ENCODE measurements at places on chromosomes 11 and 22.

GRCh38 chr11:81569999-81570398 lies 1163.7 kb downstream of the FAM181B start:
- DNase-seq = no peak

DNA sequence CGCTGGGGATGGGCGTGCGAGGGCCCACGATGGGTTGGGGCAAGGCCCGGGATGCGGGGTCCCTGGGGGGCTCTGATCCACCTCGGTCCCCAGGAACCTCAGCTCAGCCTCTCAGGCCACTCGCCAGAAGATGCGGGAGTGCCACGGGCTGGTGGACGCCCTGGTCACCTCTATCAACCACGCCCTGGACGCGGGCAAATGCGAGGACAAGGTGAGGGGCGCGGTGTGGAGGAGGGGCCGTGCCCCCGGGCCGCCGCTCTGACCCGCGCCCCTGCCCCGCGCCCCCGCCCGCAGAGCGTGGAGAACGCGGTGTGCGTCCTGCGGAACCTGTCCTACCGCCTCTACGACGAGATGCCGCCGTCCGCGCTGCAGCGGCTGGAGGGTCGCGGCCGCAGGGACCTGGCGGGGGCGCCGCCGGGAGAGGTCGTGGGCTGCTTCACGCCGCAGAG lies 6.3 kb downstream of the PKP3 start:
- DNase-seq = no peak

DNA sequence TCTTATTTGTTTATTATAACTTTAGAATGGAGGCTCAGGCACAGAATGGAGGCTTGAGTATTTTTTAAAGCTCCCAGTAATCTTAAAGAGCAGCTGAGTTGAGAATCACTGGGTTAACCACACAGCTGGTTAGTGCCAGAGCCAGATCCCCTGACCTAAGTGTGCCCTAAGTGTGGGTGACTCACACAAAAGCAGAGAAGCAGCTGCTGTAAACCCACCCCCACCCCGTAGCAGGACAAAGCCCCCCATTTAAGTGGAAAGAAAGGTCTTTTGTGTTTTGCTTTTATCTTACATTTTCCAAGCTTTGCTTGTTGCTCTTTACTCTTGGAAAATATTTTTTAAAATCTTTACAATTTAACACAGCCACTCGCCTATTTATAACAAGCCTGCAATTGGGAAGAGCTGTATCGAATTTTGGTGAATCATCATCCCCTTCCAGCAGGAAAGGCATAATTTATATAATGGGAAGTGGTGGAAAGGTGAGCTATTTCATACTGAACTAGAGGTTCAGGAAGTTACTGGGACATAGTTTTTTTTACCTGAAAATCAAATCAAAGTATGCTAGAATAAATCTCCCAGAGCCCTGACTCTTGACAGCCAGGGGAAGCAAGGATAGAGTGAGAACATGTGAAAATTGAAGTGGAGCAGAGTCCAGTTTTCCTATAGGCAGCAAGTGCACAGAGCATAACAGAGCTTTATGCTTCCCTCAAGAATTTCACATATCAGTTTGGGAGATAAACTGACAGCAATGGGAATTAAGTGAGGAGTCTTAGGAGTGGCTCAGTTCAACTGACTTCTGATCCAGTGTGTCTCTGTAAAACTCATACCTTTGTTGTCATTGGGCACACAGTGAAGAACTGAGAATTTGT lies 405.7 kb downstream of the AASDHPPT start:
- no peak for DNase-seq

DNA sequence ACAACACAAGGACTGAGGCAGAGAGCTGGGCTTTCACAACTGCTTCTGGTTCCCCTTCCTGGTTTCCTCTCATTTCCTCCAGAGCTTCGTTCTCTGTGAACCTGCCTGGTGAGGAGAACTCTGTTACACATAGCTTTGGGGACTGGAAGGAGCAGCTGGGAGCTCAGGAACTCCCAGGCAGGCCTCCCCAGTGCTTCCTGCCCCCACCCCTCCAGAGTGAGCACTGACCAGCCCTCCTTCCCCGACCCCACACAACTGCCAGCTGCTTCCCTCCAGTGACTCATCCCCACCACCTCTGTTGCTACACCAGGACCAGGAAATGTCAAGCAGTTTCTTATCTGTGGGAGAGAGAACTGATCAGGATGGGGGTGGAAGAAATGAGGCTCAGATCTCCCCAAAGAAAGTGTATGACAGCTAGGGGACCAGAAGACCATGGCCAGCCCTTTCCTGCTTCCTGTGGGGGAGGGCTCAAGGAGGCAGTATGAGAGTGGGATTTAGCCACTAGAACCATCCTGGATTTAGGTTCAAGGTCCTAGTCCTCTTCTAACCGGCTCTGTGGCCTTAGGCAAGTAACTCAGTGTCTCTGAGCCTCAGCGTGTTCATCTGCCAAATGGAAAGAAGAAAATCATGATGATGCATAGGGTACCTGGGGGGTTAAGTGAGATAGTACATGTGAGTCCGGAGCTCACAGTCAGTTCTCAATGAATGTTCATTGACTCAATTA lies 4.5 kb upstream of the TP53I11 start:
- no peak for DNase-seq

- DNase-seq = no peak
Measured at GRCh38 chr11:70174547-70175235, 28.4 kb upstream of the FADD start.

GRCh38 chr22:23107487-23108248 lies 34.1 kb downstream of the RSPH14 start:
- no peak for DNase-seq

DNA sequence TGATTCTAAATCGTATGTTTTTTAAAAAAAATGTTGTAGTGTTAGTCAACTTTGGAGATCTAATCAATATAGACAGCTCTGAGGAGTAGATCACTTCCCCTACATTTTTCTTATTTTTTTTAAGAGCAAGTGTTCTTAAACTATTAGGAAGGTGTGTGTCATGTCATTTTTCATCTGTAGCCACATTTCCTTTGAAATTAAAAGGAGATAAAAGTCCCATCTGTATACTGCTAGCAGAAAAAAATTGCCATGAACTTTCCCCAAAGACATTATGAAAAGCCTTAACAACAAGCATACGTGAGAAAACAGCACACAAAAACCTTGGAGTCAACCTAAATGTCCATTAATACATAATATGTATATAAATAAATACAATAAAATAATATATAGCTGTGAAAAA lies 286.6 kb downstream of the ETS1 start:
- no peak for DNase-seq

DNA sequence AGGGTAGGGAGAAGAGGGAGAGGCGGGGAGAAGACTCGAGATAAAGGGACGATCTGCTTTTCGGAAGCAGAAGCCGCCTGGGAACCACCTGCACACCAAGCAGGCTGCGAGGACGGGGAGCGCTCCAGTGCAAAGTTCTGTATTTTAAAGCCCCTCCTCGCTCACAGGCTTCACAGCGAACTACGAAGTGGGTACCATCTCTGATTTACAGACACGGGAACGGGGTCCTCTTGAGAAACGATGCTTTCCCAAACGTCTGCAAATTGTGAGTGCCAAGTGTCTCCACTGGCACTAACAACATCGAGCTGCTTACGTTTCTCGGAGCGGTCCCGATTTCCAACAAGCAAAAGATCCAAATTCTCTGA lies 700 bp upstream of the STX3 start:
- DNase-seq = no peak

DNA sequence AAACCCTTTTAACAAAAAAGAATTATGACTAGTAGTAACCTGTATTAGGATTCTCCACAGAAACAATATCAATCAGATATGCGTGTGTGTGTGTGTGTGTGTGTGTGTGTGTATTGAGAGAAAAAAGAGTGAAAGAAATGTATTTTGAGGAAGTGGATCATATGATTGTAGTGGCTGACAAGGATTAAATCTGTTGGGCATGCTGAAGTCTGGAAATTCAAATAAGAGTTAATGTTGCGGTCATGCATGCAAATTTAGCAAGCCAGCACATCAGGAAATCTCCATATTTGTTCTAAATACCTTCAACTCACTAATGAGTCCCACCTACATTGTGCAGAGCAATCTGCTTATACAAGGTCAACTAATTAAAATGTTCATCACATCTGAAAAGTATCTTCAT lies 46.8 kb upstream of the IGLL5 start:
- no peak for DNase-seq

- no peak for DNase-seq
Measured at GRCh38 chr11:46557684-46558151, 36.1 kb downstream of the AMBRA1 start.

- DNase-seq = no peak
Measured at GRCh38 chr22:38450234-38450797, 4.7 kb downstream of the KCNJ4 start.
